Activated T-helper 1 cell treated with anti-CD3 and anti-CD28 coated beads, Interleukin-2, amount 50 U/mL, for 16 hours (primary cell): ENCODE measurements at places on chromosomes 7 and 10.

DNA sequence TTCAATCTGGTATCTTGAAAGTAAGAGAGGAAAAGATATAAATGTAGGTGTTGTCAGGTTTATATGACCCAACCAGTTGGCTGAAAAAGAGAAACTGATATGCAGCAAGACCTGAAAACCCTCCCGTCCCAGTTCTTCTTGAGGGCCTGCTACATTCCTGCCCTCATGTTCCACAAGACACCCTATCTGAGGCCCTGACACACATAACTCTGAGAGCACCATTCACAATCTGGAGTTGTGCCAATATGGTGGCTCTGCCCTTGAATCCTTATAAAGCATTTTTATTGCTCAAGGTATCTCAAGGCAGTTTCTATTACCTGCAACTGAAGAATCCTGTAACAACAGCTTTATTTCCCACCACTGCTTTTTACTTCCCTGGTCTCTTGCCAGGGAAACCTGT, 17.0 kb downstream of the XPNPEP1 start:
- DNase-seq = no peak

DNA sequence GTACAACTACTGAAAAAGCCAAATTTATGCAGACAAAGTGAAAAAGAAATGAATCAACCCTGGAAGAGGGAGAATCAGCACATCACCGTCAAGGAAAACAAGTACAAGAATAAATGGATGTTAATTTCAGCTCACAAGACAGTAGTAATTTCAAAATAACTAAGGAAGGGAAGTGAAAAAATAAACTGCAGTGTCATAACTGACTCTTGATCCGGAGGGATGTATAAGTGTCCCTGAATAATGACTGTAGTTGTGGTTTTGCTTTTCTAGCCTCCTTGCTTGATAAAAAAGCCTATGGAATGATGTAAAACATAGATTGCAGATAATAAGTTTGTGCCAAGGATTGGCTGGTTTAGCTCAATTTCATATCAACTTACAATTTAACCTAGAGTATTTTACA, 721.1 kb upstream of the C7orf33 start:
- DNase-seq = no peak

- no peak for DNase-seq
Measured at GRCh38 chr7:34622771-34623250, 35.2 kb upstream of the NPSR1 start.

DNA sequence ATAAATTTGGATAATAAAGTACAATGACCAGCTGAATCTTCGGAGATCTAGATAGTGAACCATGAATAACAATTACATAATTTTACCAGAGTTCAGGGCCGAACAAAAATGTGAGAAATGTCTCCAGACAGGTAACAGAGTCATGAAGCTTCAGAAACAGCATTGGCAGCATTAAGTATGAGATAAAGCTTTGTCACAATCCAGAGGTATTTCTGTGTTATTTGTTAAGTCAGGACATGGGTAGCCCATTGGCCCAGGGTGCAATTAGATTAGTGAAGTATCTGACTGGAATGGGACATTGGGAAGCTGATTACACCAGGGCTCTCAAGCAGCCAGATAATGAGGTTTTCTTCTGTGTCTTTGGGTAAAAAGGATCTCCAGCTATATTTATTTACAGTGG, 184.2 kb upstream of the PPP1R3A start:
- no peak for DNase-seq

DNA sequence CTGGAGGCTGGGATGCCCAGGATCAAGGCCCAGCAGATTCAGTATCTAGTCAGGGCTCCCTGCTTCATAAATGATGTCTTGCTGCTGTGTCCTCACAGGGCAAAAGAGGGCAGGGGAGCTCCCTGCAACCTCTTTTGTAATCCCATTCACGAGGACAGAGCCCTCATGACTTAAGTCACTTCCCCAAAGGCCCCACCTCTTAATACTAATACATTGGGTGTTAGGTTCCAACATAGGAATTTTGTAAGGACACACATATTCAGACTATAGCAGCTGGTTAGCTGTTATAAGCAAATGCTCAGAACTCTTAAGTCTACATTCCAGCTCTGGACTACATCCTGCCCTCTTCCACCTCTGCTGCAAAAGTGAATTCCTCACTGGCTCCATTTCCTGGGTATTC, 63.0 kb downstream of the VOPP1 start:
- no peak for DNase-seq

GRCh38 chr10:20573924-20574323, 323.2 kb downstream of the NEBL start:
- no peak for DNase-seq

DNA sequence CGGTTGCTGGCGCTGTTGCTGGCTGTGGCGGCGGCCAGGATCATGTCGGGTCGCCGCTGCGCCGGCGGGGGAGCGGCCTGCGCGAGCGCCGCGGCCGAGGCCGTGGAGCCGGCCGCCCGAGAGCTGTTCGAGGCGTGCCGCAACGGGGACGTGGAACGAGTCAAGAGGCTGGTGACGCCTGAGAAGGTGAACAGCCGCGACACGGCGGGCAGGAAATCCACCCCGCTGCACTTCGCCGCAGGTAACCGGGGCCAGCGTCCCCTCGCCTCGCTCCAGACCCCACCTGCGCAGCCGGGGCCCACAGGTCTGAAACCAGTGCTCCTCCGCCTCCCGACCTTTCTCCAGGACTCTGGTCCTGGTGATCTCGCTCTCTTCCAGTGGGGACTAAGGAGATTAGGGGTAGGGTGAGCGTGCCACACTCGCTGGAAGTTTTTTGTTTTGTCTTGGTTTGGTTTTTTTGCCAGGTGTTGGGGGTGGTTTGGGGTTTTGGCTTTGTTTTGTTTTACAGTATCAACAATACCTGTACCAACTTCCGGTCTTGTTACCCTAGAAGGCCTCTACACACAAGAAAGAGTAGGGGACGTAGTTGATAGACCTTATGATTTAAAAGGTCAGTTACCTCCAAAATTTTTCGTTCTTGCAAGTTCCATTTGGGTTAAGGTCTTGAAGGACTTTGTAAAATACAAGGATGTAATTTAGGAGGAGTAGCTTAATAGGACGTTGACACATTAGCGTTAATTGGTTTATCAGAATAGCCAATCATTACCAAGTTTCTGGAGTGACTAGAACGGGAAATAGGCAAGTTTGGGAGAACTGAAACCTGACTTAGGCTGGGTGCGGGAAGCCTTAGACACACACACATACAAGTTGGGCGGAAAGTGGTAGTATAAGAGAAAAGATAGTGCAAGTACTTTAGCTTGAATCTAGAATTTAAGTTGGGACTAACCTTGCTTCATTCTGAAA, 704 bp downstream of the TNKS2 start:
- peak; percentile 30 for DNase-seq

DNA sequence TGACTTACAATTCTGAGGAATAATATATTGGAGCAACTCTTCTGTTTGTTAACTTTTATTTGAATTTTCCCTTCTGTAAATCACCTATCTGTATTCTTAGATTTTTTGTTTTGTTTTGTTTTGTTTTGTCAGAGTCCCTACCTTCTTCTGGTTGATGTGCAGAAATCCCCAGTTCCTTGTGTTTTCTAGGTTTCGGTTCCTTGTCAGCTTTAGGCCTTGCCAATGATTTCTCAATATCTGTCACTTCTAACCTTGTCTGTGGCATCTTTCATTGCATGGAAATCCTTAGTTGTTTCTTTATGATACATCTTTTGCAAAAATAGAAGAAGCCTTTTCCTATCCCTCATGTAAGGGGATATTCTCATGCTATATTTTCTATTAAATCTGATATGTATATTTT, 21.7 kb upstream of the ST8SIA6 start:
- DNase-seq = no peak

GRCh38 chr10:47222461-47222860, 77.5 kb upstream of the GDF10 start:
- no peak for DNase-seq

DNA sequence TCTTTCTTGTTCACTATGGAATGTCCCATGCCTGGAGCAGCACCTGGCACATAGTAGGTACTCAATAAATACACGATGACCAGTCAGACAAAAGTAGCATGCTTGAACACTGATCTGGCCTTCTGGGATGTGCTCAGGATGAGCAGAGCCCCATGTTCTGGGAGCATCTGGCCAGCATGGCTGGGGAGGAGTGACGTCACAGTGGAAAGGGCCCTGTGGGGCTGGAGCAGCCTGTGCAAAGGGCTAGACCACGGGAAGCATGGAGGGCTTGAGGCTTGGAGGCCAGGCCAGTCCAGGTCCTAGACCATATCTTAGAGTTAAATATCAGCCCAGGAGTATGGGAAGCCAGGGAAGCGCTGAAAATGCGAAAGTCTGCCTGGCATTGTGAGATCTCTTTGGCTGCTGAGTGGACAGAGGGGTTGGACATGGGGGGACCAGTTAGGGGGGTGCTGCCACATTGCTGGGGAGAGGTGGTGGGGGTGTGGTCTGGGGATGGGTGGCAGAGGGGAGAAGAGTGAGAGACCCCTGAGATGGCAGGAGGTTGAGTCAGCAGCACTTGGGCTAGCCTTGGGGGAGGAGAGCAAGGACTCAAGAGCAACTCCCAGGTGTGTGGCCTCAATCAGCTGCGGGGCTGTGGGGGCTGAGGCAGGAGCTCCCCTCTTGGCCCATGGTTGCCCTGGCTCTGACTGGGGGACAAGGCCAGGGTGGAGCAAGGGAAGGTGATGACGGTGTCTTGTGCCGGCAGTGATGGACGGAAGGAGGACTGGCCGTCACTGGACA, 34.9 kb downstream of the ZCCHC24 start:
- DNase-seq = no peak

DNA sequence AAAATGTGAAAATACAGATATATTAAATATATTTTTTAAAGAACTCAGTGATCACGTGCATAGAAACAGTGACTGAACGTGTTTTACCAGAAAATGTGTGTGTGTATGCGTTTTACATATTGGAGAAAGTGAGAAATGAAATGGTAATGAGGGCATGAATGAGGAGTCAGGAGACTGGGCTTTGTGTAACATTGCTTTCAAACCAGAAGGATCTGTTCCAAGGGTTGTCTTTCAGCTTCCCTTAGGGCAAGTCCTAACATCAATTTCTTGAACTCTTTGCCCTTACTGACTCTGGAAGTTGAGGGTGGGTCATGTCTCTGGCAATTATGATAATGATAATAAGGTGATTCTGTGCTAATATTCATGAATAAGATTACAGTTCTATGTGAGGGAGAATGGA, 557.3 kb downstream of the PHTF2 start:
- no peak for DNase-seq

GRCh38 chr10:108911814-108912541, 1011.3 kb downstream of the XPNPEP1 start:
- no peak for DNase-seq

GRCh38 chr10:116800286-116800929, 48.9 kb upstream of the ENO4 start:
- no peak for DNase-seq

- no peak for DNase-seq
Measured at GRCh38 chr10:96992721-96993120, 160.6 kb downstream of the LCOR start.

DNA sequence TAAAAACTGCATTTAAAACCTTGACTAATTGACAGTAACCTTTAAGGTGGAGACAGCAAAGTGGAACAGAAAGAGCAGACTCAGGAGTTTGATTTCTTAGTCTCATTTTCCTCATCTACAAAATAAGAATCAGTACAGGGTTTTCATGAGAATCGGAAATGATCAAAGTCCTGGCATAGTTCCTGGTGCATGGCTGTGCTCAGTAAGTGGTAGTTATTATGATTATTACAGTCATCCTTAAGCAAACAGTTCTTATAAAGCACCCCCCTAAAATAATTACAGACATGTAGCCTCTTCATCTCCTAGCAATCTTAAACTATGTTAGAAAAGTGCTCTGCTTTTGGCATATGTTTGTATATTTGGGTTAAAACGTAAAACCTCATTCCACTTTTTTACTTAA, 18.0 kb downstream of the NEBL start:
- DNase-seq = no peak

GRCh38 chr10:127044186-127044585, 139.0 kb downstream of the DOCK1 start:
- no peak for DNase-seq

DNA sequence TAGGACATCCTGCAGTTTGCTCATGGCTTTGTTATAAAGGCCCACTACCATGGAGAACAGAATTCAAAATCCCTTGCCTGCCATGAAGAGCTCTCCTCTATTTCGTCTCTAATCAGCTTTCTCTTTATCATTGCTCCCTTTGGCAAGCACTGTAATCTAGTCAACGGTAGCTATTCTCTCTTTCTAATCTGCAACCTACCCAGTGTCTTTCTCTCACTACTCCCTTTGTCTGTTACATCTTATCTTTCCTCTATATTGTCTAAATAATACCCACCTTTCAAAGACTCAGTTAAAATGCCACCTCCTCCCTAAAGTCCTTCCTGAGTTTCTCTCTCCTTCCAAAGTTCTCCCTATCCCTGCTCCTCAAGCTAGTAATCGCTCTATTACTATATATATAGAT, 108.1 kb downstream of the FZD1 start:
- no peak for DNase-seq

DNA sequence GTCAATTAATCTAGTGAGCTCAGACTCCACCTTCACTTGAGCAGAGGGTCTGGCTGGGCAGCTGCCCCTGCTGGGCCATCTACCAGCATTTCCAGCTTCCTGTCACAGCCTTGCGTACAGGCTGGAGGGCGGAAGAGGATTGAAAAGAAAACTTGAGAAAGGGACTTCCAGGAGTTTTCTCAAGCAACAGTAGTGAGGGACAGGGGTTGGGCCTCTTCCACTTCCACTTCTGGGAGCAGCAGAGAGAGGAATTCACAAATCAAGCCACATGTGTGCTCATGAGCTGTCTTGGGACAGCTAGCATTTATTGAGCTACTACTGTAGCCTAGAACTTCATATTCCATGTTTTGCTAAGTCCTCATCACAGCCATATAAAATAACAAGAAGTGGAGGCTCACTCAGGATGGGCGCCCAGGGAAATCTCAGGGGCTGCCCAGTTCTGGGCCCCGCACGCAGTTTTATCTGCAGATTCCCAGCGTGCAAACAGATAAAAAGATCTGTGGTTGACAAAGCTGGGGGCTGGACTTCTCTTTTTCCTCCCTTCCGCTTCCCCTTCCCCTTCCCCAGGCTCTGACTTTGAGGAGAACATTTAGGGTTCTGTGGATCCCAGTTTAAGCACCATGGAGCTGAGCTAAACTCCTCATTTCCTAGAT, 135.8 kb downstream of the RGS10 start:
- DNase-seq = no peak

GRCh38 chr10:4663162-4663992, 162.6 kb upstream of the AKR1E2 start:
- DNase-seq = no peak

- no peak for DNase-seq
Measured at GRCh38 chr10:49362596-49363260, 33.2 kb downstream of the DRGX start.
